ENCODE measurements at places on chromosomes 5 and 9.

DNA sequence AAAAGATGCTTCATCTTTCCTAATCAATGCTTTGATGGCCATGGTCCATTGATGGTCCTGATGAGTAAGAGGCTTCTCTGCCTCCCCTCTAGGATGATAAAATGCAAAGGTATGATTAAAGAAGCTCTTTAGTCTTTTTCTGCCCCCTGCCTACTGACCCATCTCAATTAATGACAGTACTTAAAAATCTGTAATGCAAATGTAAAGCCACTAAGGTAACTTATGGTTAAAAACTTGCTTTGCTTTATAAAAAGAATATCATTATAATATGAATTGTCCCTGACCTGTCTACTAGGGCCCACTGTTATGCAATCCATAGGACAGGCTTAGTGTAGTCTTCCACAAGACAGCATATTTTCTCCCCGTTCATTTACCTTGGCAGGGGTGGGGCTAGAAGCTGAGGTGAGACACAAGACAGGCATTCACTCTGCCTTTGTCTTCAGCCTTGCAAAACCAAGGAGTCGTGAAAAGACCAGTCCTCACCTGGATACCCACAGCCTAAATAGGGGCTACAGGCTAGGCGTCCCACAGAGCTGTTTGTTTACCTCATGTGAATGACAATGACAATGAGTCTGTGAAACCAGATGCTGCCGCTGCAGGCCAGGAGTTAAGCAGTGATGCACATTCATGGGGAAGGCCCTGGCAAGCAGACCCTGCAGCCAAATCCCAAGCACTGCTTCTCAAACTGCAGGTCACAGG, 60.4 kb downstream of the BNC2 start:
- no peak for DNase-seq

DNA sequence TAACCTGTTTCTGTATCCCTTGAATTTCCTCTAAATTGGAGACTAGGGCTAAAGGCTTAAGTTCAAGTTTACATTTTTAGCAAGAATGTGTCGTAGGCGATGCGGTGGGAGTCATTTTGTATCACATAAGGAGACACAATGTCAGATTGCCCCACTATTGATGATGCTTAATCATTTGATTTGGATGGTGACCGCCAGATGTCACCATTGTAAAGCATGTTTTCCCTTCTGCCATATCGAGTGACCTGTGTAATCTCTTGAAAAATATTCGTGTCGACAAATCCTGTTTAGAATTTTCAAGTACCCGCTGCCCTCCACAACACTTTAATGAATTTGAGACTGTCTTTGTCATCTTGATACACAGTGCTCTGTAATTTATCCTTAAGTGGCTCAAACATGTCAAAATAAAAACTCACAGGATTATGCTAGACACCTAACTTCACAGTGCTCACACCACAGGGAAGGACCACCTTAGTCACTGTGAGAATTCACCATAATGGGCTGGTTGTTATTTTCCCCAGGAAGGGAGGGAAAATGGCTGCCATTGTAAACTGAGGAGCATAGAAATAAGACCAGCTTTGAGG, 34.5 kb upstream of the SLC46A2 start:
- DNase-seq, result peak; percentile 40

DNA sequence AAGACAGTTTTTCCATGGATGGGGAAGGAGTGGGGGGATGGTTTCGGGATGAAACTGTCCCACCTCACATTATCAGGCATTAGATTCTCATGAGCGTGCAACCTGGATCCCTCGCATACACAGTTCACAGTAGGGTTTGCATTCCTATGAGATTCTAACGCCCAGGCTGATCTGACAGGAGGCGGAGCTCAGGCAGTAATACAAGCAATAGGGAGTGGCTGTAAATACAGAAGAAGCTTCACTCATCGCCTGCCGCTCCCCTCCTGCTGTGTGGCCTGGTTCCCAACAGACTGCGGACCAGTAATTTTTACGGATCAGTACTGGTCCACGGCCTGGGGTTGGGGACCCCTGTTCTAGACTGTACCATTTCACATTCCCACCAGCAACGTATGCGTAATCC, 68.3 kb upstream of the OTULINL start:
- DNase-seq, result no peak

GRCh38 chr9:119795395-119795794, 426.2 kb upstream of the BRINP1 start:
- DNase-seq, result no peak

DNA sequence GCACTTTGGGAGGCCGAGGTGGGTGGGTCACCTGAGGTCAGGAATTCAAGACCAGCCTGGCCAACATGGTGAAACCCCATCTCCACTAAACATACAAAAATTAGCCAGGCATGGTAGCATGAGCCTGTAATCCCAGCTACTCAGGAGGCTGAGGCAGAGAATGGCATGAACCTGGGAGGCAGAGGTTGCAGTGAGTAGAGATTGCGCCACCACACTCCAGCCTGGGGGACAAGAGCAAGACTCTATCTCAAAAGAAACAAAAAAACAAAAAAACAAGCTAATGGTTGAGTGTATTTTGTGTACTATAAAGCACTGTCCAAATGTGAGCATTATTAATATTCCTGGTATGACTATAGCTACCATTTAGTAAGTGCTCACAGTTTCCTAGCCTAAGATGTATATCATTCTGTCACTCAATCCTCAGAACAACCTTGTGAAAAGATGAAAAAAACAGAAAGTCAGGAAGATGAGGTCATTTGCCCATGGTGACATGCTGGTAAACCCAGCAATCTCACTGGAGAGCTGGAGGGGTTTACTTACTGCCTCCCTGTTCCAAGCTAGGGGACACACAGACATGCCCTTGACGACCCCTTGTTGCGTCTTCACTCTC, 27.7 kb downstream of the ARHGEF37 start:
- no peak for DNase-seq

- no peak for DNase-seq
Observed at GRCh38 chr5:68046445-68046844, 169.1 kb upstream of the PIK3R1 start.

DNA sequence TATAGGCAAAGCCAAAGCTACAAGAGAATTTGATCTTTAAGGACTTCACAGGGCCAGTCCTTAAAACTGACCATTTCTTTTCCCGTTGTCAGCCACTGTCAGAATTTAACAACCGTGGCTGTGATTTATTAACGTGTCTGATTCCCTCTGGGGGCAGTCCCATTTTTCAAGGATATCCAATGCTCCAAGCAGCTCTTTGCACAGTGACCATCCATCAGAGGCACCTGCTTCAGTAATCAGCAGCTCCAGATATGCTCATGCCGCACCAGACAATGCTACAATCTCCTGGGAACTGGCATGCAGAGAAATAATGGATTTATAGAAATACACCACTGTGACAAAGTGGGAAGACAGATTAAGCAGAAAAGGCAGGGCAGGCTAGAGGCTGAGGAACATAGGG, 163.3 kb upstream of the PPP1R2B start:
- no peak for DNase-seq

Measured in erythroblast (primary cell).